GM12892 (cell line): ENCODE measurements at places on chromosomes 1 and 21.

DNA sequence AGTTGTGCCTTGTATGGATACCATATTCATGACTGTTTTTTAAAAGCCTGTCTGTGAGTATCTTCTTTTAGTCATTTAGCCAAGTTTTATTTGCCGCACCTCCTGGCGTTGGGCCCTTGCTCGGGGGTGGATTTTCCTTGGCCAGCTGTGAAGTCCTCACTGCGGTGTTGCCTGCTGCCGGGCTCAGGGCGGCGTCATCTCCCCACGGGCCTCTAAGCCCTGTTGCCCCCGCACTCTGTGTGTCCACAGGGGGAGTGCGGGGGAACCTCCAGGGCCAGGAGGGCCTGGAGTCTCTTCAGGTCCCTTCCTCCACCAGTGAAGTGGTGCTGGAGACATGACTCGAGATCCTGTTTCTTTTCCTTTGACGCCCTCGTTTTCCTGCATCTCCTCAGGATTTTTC is 65.8 kb upstream of the DIP2A start:
- DNase-seq, result no peak

DNA sequence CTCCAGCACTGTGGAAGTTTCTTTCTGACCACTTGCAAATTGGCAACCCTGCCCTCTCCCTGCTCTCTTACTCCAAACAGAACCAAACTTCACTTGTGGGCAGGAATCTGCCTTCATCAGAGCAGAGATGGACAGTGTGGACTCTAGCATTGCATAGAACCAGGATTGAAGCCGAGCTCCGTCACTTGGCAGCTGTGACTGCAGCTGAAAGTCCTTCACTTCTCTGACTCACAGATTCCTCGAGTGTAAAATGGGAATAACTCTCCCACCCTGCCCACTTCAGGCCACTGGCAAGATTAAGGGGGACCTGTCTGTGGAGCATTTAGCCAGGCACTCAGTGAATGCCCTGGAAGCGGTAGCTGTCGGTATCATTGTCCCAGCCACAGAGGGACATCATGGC is 75.7 kb upstream of the ZBTB40 start:
- no peak for DNase-seq

- DNase-seq, result no peak
Measured at GRCh38 chr1:46490656-46491442, 1.2 kb downstream of the DMBX1 start.

GRCh38 chr1:89607156-89607555 is 25.8 kb upstream of the LRRC8C start:
- DNase-seq, result no peak

- DNase-seq, result no peak
Measured at GRCh38 chr1:202244841-202245261, 51.3 kb downstream of the LGR6 start.

GRCh38 chr1:9346566-9346965 is 53.9 kb downstream of the SPSB1 start:
- DNase-seq, result no peak

DNA sequence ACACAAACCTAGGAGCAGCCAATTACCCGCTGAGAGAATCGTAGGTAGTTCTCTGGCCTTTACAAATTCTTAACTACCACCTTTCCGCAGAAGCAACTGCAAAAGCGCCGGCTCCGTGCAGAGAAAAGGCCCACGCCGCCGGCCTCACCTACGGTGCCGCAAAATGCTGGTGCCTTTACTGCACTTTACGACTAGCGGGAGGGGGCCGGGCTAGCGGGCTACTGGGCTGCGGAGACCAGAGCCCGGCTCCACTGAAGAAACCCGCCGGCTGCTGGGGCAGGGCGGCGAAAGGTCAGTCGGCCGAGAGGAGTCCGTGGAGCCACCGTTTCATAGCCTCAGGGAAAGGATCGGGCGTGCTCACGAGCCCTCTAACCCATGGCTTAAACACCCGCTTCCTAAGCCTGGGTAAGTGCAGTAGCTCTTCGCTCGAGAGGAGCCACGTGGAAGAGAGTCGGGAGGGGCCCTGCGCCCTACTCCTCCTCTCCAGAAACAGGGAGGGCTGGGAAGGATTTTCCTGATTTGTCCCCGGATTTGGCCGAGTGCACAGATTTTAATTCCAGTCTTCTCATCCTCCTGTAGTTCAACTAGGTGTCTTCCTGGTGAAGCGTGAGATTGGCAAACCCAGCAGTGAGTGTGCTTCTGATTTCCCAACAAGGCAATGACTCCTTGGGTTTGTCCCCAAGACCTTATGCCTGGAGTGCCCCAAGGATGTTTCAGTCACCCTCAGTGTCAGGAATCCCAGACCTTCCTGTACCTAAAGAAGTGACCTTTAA is at the start of gene DPH5:
TSS of gene DPH5 (minus strand) at position 128 of the 773 bp plus-strand sequence. CDS start 341 bp downstream, outside the sequence.
- DNase-seq, result peak; percentile 45

GRCh38 chr1:38179483-38179882 is 132.9 kb upstream of the POU3F1 start:
- no peak for DNase-seq

DNA sequence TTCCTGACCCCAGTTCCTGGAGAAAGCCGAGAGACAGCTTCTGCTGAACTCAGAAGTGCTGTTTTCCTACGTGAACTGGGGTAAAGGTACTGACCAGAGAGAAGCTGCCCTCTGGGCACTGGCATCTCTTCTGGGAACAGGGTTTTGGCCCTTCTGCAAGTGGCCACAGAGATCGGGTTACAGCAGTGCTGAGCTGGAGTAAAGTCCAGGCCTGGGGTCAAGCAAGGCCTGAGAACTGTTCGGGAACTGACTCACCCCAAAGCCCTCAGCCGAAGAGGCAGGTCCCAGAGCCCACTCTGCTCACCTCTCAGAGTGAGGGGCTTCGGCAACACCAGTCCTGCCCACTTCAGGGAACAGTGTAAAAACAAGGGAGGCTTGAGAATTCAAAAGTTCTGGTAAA is 177.2 kb upstream of the RUNX1 start:
- no peak for DNase-seq

GRCh38 chr1:201495551-201496295 is 11.2 kb downstream of the CSRP1 start:
- DNase-seq, result no peak

DNA sequence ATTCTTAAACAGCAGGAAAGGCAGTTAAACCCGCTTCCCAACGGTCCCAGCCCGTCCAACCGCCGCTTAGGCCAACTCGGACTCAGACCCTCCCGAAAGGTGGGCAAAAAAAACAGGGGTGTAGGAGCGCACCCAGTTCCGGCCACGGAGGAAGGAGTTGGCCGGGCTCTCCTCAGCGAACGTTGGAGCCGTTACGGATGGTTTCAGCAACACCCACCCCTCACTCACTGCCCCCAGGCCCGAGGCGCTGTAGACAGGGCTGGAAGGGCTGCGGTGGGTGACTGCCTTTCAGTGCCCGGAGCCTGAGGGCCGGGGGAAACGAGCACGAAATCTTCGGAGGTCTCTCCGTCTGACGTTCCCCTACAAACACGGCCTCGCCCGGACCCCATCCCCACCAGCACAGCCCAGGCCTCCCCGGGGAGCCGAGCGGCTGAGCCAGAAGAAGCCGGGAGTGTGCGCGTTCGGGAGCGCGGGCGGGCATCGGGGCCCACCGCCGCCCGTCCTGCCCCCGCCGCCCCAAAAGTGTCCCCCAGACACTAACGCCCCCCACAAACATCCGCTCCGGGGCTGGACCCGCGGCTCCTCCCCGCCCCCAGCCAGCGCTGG is 1.3 kb downstream of the KDM5B start:
- peak; percentile 35 for DNase-seq

GRCh38 chr1:94542088-94542870 is 720 bp upstream of the F3 start:
- no peak for DNase-seq

DNA sequence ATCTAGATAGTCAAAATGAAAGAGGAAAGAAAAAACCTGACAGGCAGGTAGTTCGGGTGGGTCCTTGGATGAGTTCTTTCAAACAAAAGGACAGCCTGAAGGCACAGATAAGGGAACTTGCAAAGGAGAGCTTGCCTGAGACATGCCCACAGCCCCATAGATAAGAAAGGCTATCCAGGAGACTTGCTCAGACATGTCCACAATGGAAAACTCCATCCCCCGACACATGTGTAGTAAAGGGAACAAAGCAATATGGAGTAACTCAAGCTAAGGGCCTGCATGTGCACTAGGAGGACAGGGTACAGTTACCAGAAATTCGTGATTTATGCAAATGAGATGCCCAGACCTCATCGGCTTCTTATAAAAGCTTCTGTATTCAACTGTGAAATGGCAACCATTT is 281.5 kb downstream of the NEGR1 start:
- DNase-seq, result no peak

DNA sequence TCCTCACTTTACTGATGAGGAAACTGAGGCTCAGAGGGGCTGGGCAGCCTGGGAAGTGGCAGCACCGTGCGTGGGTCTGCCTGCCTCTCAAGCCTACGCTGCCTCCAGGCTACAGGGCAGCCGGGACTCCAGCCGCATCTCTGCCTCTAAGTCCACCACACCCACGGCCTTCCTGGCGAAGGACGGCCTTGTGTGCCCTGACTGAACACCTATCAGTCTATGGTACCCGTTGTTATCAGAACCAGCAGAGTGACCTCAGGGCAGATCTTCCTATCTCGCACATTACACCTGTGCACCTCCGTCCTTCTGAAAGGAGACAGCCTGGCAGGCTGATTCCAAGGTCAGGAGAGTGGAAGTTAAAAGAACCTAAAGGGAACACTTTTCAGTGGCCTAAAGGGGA is 35.7 kb upstream of the SLC30A1 start:
- DNase-seq, result no peak

- DNase-seq, result no peak
Measured at GRCh38 chr1:157542676-157543075, 9.6 kb downstream of the FCRL5 start.

- DNase-seq, result no peak
Measured at GRCh38 chr1:2941040-2941439, 80.2 kb upstream of the ACTRT2 start.

DNA sequence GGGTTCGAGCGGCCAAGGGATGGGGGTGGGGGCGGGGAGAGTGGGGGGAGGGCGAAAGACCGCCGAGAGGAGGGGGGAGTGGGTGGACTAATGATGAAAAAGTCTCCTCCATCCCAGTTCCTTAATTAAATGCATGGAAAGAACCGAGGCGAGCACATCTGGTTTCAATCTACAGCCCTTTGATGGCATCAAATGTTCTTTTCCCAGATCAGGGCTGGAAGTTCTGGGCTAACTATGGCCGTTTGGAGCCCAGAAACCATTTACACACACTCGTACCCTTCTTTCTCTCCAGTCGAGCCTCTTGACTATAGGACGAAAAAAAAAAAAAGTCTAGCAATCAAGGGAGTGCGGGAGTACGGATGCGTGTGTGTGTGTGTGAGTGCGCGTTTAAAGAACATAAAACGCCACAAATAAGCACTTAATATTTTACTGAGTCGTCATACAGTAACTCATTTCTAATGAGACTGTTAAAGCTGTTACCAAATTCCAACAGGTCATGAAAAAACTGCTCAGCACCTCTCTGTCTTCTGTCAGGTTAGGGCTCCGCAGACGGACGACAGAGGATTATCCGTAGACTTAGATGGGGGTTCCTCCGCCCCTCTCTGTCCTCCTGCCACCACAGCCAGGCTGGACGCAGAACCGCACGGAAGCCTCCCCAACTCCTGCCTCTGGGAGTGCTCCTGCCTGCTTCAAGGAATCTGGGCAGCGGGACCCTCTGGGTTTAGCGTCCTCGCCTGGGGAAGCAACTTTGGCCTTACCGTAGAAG is 2.1 kb upstream of the PRRX1 start:
- DNase-seq, result no peak

DNA sequence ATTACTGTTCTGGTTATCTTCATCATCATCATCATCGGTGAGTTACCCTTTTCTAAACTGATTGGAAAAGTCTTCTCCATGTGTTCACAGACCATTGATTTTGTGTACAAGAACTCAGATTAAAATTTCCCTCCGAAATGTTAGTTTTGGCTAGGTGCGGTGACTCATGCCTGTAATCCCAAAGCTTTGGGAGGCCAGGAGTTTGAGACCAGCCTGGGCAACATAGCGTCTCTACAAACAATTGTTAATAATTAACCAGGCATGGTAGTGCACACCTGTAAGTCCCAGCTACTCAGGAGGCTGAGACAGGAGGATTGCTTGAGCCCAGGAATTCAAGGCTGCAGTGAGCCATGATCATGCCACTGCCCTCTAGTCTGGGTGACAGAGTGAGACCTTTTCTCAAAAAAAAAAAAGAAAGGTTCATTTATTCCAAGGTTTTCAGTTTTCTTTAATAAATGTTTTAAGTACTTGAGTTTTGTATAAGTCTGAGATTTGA is 5.9 kb upstream of the PER3 start:
- DNase-seq, result no peak

DNA sequence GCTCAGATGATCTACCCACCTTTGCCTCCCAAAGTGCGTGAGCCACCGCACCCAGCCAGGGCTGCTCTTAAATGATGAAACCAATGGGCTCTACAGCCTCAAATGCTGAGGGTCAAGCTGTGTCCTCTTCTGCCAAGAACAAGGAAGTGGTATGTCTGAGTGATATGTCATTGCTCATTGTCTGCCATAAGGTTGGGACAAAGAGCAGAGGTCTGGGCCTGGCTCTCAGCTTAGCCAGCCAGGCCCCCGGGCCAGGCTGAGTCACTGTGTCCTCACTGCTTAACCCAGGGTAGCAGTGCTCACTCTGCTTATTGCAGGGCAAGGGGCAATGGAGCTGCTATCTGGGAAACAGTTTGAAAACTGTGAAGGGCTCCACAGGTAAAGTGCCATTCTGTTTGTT is 8.3 kb upstream of the ETS2 start:
- DNase-seq, result no peak

GRCh38 chr1:233281711-233282581 is 13.6 kb downstream of the PCNX2 start:
- peak; percentile 19 for DNase-seq

- DNase-seq, result no peak
Measured at GRCh38 chr1:93501399-93501798, 53.5 kb downstream of the FNBP1L start.

DNA sequence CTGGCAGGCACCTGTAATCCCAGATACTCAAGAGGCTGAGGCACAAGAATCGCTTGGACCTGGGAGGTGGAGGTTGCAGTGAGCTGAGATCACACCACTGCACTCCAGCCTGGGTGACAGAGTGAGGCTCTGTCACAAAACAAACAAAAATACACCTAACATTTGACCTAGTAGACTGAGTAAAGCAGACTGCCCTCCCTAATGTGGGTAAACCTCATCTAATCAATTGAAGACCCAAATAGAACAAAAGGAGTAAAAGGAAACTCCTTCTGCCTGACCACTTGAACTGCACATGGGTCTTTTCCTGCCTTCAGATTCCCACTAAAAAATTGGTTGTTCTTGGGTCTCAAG is 19.0 kb upstream of the RBM15 start:
- no peak for DNase-seq

- DNase-seq, result no peak
Measured at GRCh38 chr21:42918291-42918690, 7.1 kb downstream of the ERVH48-1 start.

- DNase-seq, result no peak
Measured at GRCh38 chr1:215911406-215911968, 344.4 kb downstream of the KCTD3 start.

DNA sequence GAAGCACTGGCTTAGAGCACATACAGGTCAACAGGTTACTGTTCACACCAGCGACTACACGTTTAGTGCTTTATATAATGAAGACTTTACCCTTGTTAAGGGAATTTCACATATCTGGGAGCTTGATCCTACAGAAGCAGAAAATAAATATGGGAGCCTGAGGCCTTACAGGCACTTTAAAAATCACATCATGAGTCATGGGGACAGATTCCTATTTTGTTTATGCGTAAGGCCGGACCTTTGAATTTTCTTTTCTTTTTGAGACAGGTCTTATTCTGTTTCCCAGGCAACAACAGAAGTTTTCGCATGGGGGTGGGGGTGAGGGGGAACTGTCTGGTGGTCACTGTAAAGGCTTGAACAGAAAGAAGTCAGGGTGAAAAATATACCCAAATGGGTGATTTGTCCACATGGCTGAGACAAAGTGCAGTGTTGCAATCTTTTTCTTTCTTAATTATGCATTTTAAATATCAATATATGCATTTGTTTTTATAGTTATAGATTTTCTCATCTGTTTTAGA is 276.7 kb downstream of the KCNH1 start:
- DNase-seq, result no peak
